ENCODE measurements at places on chromosomes 4 and X.

- no peak for DNase-seq
Observed at GRCh38 chr4:32858361-32858760, 2138.2 kb downstream of the PCDH7 start.

GRCh38 chr4:81684352-81684751, 212.6 kb upstream of the RASGEF1B start:
- DNase-seq = no peak

GRCh38 chr4:174152717-174153466, 130.6 kb downstream of the FBXO8 start:
- DNase-seq = no peak

GRCh38 chr4:187283201-187283955, 559.7 kb upstream of the FAT1 start:
- no peak for DNase-seq

DNA sequence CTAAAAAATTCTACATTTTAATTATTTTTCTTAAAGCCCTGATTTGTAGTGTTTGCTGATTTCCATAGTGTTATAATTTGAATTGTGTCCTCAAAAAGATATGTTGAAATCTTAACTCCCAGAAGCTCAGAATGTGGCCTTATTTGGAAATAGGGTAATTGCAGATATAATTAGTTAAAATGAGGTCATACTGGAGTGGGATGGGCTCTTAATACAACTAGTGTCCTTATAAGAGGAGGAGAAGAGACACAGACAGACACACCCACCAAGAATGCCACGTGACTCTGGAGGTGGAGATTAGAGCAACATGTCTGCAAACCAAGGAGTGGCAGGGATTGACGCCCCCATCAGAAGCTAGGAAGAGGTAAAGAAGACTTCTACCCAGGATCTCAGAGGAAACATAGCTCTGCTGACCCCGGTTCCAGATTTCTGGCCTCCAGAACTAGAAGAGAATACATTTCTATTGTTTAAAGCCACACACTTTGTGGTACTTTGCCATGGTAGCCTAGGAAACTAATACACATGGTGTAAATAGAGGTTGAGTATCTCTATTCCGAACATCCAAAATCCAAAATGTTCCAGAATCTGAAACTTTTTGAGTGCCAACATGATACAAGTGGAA, 70.5 kb upstream of the IRF2 start:
- DNase-seq = no peak

All from T-helper 17 cell (primary cell).